ENCODE measurements at places on chromosomes 7 and 10.
A peak's percentile ranks its signal among the peaks of the same experiment; 100 is the strongest.

- no peak for DNase-seq
Measured at GRCh38 chr10:44752451-44753441, 158.4 kb upstream of the TMEM72 start.

DNA sequence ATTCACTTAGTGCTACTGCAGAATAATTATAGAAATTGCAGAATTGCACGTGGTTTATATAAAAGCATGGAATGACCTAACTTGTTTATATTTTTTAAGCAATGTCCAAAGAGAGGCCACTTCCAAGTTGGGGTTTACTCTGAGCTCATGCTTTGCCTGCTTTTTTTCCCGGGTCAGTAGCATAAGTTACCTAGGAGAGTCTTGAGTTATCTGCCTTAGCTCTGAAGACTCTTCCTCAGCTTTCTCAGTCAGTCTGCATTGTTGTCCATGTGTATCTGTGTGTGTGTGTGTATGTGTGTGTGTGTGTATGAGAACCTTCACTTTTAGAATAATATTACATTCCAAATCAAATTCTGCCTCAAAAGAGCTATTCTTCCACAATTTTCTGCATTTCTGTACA lies 239.5 kb upstream of the TCF7L2 start:
- DNase-seq, result no peak

- peak; percentile 60 for DNase-seq
Measured at GRCh38 chr7:45098983-45099839, 10.4 kb upstream of the NACAD start.

DNA sequence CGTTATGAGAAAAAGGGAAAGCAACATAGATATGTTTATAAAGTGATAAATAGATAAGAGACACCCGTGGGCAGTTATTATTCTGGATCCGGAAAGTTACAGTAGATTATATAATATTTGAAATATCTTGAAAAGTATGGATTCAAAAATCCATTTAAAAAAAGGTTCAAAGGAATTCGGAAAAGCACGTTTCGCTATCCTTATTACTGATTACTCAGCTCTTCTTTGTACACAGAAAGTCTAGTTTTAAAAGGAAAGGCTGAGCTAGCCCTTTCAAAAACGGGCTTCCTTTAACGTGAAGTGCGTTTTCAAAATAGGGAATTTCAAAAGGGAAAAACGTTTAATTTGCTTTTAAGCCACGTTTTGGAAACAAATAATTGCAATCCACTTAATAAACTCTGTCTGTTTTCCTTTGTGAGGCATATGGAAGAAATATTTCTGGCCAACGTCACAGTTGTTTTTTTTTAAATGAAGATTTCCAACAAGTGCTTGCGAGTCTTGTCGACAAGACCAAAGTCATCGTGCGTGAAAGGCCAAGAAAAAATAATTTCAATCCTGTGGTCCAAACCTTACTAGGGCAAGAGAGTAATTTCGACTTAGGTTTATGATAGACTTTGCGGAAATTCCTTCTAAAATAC lies 2.2 kb upstream of the SKIDA1 start:
- DNase-seq, result no peak

GRCh38 chr7:152443586-152443985 lies 7.8 kb upstream of the KMT2C start:
- no peak for DNase-seq

DNA sequence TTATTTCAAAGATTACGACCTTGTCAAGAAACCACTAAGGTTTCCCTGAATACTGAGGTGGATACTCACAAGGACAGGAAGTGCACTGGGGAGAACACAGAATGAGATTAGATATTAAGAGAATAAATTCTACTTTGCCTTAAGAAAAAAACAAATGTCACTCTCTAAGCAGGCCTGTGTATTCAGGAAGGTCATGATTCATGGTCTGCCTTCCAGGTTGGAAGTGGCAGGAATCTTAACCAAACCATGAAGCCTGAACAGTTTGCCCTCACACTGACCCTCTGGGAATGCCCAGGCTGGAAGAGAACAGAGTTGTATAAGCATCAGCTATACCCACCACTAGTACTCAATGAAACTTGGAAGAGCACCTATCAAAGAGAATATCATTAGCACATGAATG lies 227.6 kb downstream of the DGKI start:
- no peak for DNase-seq

DNA sequence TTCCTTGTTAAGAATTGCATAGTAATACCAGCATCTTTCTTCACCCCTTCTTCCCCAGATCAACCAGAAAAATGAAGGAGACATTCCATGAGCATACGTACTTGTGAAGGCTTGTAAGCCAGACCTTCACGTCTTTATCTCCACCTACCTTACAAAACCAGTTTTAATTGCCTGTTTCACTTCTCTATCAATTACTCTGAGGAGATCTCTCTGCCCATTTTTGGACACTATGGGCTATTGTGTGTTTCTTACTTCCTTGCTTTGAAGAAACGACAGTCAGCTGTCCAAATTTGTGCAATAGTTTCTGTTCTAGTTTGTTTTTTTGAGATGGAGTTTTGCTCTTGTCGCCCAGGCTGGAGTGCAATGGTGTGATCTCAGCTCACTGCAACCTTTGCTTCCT lies 349.7 kb upstream of the MBL2 start:
- no peak for DNase-seq

DNA sequence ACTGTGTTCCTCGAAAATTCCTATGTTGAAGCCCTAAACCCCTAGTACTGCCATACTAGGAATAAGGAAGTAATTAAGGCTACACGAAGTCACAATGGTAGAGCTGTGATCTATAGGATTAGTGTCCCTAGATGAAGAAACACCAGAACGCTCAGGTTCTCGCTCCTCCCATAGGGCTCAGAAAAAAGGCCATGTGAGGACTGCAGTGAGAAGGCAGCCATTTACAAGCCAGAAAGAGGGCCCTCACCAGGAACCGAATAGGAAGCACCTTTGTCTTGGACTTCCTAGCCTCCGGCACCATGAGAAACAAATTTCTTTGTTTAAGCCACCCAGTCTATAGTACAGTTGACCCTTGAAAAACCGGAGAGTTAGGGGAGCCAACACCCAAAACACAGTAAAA lies 46.2 kb downstream of the CACUL1 start:
- no peak for DNase-seq

DNA sequence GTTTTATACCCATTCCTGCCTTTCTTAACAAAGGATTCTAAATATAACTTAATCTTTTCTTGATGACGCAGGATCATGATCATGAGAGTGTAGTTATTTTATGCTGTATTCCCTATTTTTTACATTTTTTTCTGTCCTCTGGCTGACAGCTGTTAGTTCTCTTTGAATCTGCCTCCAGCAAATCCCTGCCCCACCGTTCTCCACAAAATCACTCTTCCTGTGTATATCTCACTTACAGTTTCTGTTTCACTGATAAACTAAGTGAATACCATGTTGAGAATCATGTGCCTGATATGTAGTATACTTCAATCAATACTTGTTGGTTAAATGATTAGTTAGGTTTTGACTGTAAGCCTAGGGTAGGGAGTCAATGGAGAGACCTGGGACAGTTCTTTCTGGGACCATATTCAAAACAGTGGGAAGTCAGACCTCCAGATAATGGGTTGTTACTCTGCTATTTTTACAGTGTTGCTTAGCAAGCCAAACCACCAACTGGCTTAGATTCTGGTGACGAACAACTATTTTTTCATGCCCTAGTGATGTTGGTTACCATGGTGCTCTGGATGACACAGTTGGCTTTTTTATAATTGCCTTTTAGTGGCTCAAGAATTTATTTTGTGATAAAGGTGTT lies 12.8 kb downstream of the CNNM1 start:
- DNase-seq, result no peak

- DNase-seq, result no peak
Measured at GRCh38 chr7:39560408-39560807, 5.8 kb upstream of the YAE1 start.

DNA sequence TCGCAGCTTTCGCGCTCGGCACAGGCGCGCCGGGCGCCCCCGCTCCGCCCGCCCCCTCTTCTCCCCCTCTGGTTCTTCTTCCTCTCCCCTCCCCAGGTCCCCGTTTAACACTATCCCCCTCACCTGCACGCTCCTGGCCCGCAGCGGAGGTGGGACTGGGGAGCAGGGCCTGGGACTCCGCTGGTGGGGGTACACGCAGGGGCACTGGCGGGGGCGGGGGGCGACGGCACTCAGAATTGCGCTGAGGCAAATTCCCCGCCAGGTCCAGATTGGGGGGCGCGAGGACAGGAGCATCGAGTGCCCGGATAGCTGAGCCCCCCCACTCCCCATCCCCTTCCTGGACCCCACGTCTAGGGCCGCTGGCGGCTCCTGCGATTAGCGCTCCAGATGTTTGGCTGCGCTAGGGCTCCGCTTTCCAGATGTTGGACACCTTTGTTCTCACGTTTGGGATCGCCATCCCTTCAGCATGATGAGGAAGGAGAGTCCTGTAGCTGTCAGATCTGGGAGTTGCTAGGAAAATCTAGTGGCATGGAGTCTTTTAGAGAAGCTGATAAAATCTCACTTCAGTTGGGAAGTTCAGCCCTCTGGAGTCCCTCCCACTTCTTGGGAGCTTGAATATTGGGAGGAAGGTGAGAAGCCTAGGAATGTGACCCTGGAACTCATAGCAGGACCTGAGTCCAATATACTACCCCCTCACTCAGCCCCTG lies 31.4 kb upstream of the PAX2 start:
- peak; percentile 72 for DNase-seq

- DNase-seq, result no peak
Measured at GRCh38 chr7:131786204-131786603, 229.8 kb upstream of the PODXL start.

GRCh38 chr7:51013861-51014511 lies 231.3 kb upstream of the GRB10 start:
- peak; percentile 35 for DNase-seq

DNA sequence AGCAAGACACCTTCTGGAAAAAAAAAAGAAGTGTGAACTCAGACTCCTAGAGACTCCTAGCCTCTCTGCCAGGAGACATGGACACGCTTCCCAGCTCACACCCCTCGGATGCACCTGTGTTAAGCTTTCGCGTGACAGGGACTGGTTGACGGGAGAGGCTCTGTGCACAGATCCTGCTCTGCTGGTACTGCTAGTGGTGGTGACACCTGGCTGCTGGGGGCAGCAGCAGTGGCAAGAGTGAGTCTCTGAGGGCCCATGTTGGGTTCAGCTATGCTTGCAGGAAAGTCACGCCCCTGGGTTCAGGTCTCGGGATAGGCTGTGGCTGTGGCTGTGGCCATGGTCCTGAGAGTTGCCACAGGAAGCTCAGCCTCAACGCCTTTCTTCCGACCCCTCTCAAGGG lies 81.1 kb downstream of the XRCC2 start:
- no peak for DNase-seq

- DNase-seq, result no peak
Measured at GRCh38 chr10:89165923-89166322, 41.2 kb downstream of the CH25H start.

GRCh38 chr7:4066206-4066605 lies 615.9 kb upstream of the FOXK1 start:
- DNase-seq, result no peak

GRCh38 chr7:30708983-30709382 lies 26.7 kb upstream of the CRHR2 start:
- DNase-seq, result peak; percentile 22

GRCh38 chr10:44297963-44298362 lies 86.9 kb downstream of the CXCL12 start:
- DNase-seq, result peak; percentile 59

DNA sequence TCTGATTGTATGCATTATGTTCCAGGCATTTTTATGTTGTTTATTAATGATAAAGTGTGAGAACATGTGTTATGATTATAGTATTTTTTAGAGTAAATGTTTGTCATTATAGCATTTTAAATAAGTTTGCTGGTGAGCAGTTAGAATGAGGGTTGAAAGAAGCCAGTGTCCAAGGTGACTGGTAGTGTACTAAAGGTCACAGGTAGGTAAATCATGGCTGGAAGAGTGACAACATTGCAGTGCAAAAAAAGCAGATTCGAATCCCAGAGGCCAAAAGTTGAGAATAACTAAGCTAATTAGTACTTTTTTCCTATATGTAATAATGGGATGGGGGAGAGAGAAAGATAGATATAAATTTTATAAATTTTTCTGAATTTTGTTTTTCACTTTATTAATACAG lies 44.0 kb downstream of the RSBN1L start:
- DNase-seq, result no peak

DNA sequence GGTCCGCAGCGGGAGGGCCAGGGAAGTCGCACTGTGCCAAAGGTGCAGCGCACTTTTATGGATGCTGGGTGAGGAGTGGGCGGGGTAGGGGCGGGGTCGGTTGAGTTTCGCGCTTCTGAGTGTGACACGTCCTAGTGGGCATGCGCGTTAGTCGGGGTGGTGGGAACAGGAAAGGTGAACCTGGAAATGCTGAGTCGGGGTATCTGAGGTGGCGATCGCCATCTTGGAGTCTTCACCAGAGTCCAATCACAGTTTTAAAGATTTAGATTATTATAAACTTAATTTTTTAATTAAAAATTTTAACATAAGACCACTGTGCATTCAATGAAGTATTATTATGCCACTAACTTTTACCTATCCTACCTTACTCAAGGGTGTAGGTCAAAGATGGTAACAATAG lies 45.7 kb downstream of the ZNF138 start:
- no peak for DNase-seq

DNA sequence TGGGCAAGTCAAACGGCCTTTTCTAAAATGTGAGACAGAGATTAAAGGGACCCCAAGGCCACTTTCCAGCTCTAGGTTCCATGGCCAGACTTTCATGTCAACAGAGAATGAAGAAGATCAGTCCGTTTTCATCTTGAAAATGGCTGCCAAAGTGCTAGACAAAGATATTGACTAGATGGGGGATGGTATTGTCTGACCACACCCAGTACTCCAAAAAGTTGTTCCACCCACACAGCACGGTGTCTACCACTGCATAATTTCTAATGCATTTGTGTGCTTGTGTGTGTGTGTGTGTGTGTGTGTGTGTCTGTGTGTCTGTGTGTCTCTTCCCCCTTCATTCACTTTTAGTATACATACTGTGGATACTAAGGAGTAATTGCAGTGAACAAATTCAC lies 1.3 kb downstream of the COL1A2 start:
- no peak for DNase-seq

- DNase-seq, result no peak
Measured at GRCh38 chr10:62113680-62114079, 155.0 kb downstream of the RTKN2 start.

- no peak for DNase-seq
Measured at GRCh38 chr10:23556727-23557440, 118.0 kb downstream of the OTUD1 start.

GRCh38 chr7:130009848-130010688 lies 41.1 kb downstream of the ZC3HC1 start:
- DNase-seq, result no peak

Measured in H7 (cell line).